ENCODE measurements at places on chromosomes 12 and 14. TPM values are rescaled to one million over a fixed set of nuclear protein-coding genes. Genes with fewer than 3 reads are reported as not detected.

Gene TNFAIP2
- 39.6 TPM for total RNA-seq

- no peak for DNase-seq
These were observed 14.4 kb upstream of the SDR39U1 start for GRCh38 chr14:24456980-24457379.

GRCh38 chr12:116389990-116390389, 112.5 kb upstream of the MED13L start:
- DNase-seq: no peak

Gene IPO8
- 39.6 TPM for total RNA-seq

Gene SPIC
- total RNA-seq: not detected

GRCh38 chr12:124862768-124863415, 772 bp downstream of the SCARB1 start:
- no peak for DNase-seq

DNA sequence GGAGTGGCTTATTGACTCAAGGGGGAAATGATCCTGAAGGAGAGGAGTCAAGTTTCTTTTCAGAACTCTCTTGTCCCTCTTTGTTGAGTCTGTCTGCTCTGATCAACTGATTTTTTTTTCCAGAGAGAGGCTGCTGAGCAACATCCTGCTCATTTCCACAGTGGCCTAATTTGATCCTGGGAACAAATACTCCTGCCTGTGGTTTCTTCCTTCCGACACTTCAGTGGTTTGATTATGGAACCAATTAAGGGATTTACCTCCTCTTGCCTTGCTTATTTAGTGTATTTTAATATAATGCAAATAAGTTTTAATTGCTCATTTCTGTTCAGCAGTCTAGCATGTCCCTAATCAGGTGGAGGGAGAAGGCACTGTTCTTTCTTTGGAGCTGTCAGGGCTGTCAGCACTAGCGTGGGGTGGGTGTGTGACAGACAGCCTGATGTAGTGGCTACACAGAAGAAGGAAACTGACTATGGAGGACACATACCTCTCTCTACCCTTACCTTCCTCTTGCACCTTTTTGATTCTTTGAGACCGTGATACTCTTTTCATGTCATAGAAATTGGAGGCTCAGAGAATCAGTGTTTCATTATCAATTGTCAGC, 344.9 kb upstream of the STXBP6 start:
- DNase-seq: no peak

DNA sequence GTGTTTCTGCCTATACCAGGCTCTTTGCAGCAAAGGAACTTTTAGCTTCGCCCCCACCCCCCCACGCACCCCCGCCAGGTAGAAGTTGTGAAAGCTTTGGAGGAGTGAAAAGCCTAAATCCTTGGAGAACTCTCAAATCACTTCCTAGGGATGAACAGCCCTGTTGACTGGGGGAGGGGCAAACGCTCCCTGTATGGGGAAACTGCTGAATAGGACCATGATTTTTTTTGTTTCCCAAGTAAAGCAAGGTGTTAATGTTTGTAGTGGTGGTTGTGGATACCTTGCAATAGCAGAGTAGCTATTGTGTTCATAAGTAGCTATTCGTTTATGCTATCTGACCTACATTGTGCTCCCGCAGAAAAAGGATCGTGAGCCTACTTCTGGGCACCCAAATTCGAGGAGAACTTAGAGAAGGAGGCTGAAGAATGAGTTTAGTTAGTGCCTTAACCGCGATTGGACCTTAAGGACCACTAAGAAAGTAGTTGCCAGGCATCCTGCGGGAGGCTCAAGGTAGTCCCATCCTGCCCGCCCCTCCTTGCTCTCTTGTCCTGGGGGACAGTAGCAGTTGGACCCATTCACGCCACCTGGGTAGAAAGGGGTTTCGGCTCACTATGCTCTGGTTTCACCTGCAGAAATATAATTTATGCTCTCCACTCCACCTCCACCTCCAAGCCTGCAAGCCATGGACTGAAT, 901 bp upstream of the NFKBIA start:
- DNase-seq: peak; percentile 79

- DNase-seq: no peak
These were observed 81.6 kb downstream of the ITPK1 start for GRCh38 chr14:93033983-93034670.

GRCh38 chr12:47054659-47055058, 24.8 kb upstream of the PCED1B start:
- DNase-seq: no peak

GRCh38 chr12:127723251-127723650, 543.7 kb upstream of the TMEM132C start:
- no peak for DNase-seq

DNA sequence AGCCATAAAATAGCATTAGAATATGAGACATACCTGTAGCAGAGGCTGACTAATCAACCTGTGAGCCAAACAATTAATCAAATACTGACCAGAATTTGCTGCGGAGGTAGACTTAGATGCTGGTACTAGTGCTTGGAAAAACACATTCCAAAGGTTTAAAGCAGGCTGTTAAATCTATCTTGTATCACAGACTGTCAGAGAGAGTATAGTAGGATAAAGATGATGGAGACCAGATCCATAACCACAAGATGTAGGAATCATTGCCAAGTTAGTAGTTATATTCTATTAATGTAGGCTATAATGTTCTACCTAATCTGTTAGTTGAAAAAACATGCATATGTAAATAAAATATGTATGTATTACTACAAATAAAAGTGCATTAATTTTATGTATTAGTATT, 726.2 kb downstream of the SLC6A15 start:
- DNase-seq: no peak

DNA sequence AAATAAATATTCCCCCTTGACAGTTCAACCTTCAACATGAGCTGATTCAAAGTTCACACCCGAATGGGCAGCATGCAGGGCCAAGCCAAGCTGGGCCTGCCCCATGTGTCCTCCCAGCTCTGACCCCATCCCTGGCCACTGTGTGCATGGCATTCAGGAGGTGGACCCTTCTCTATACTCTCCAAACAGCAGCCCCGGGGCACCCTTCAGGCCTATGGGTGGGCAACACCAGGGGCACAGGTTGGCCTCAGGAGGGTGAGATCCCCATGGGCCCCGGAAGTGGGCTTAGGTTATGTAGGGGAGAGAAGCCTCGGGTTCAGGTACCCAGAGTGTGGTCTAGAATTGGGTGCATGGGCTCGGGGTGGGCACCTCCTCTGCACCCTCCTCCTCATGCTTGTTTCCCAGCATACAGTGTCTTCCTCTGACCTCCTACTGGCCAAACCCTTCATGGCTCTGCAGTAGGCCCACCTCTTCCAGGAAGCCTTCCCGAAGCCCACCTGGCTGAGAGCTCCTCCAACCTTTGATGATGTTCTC, 31.5 kb upstream of the BCL7A start:
- no peak for DNase-seq

DNA sequence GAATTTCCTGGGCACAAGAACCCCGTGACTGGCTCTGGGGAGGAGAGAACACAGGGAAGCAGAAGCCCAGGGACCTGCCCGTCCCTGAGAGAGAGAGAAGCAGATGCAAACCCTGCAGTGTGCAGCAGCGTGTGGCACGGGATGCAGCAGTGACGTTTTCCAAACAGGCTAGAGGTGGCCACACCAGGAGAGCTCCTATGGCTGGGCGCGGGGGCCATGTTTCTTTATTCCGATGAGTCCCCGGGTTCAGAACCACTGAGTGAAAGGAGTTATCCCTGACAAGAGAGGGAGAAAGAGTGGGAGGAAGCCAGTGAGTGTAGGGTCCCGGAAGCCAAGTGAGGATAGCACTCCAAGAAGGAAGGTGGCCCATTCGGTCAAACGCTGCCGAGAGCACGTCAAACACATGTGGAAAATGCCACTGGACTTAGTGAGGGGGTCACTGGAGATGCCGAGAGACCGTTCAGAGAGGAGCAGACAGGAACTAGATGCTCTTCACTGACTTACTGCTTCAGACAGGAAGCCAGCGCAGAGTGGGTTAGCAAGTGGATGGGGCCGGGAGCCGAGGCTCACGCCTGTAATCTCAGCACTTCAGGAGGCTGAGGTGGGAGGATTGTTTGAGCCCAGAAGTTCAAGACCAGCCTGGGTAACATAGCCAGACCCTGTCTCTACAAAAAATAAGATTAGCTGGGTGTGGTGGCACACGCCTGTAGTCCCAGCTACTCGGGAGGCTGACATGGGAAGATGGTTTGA, 123.0 kb downstream of the BCL11B start:
- DNase-seq: peak; percentile 8

GRCh38 chr14:72418806-72419205, 475.1 kb downstream of the DPF3 start:
- DNase-seq: no peak

GRCh38 chr12:43444940-43445564, 107.0 kb downstream of the ADAMTS20 start:
- DNase-seq: no peak

GRCh38 chr12:23899434-23899833, 50.0 kb downstream of the SOX5 start:
- no peak for DNase-seq

DNA sequence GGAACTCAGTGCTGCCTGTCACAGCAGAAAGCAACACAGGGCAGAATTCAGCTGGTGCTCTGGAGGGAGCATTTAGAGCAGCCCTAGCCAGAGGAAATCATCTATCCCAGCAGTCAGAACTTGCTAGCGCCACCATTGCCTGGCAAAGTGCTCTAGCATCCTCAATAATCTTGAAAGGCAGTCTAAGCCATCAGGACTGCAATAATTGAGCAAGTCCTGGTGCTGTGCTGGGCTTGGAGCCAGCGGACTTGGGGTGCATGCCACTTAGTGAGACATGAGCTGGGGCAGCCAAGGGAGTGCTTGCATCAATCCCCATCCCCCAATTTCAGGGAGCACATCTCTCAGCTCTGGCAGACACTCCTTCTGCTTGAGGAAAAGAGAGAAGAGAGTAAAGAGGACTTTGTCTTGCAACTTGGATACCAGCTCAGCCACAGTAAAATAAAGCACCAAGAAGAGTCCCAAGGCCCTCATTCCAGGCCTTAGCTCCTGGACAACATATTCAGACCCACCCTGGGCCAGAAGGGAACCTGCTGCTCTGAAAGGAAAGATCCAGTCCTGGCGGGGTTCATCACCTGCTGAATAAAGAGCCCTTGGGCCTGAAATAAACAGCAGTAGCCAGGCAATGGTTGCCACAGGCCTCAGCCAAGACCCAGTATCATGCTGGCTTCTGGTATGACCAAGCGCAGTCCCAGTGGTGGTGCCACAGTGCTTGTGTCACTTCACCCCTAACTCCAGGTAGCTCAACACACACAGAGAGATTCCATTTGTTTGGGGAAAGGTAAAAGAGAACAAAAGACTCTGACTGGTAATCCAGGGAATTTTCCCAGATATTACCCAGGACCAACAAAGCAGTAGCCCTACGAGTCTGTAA, 44.5 kb upstream of the ZDHHC17 start:
- DNase-seq: no peak

Gene AKAP3
- total RNA-seq: 1.6 TPM

GRCh38 chr12:106132175-106133135, 6.3 kb downstream of the NUAK1 start:
- DNase-seq: no peak

GRCh38 chr12:1213205-1213604, 222.2 kb downstream of the ERC1 start:
- DNase-seq: no peak

GRCh38 chr12:99024870-99025269, 379.8 kb downstream of the APAF1 start:
- DNase-seq: no peak

- no peak for DNase-seq
These were observed 155.3 kb downstream of the ADAMTS20 start for GRCh38 chr12:43396671-43397070.

Gene CLEC6A
- total RNA-seq: not detected

Gene OASL
- total RNA-seq: not detected

GRCh38 chr12:109680264-109681005, 33.2 kb upstream of the FAM222A start:
- no peak for DNase-seq

DNA sequence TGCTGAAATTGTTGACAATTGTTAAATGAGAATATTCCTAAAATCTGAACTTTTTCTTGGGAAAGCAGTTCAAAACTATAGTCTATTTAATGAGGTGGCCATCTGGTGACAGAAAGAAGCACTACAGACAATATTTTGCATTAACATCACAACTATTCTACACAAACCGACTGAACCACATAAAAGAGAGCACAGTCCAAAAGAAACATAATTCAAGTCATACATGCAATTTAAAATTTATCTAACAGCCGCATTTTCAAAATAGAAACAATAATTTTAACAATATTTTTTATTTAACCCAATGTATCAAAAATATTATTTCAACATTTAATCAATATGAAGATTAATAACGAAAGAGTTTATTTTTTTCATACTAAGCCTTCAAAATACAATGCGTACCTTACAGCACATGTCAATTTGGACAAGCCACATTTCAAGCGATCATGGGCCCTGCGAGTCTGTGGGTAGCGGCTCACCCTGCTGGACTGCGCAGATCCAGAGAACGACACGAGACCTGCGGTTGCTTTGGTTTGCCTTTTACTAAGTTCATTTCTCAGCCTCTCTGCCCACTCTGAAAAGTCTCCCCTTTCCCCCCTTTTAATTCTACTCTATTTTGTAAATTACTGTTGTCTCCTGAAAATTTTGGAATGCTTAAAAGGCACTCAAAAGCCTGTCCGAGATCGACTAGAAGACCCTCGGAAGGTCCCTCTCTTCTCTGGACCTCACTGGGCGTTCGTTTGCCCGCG, 947 bp upstream of the LRRC9 start:
- DNase-seq: no peak

Gene PRH2
- total RNA-seq: not detected

GRCh38 chr12:127595506-127595905, 671.5 kb upstream of the TMEM132C start:
- no peak for DNase-seq

GRCh38 chr14:101118233-101118632, 214.7 kb upstream of the RTL1 start:
- peak; percentile 37 for DNase-seq

- DNase-seq: no peak
These were observed 127.6 kb downstream of the FSCB start for GRCh38 chr14:44379292-44379977.

DNA sequence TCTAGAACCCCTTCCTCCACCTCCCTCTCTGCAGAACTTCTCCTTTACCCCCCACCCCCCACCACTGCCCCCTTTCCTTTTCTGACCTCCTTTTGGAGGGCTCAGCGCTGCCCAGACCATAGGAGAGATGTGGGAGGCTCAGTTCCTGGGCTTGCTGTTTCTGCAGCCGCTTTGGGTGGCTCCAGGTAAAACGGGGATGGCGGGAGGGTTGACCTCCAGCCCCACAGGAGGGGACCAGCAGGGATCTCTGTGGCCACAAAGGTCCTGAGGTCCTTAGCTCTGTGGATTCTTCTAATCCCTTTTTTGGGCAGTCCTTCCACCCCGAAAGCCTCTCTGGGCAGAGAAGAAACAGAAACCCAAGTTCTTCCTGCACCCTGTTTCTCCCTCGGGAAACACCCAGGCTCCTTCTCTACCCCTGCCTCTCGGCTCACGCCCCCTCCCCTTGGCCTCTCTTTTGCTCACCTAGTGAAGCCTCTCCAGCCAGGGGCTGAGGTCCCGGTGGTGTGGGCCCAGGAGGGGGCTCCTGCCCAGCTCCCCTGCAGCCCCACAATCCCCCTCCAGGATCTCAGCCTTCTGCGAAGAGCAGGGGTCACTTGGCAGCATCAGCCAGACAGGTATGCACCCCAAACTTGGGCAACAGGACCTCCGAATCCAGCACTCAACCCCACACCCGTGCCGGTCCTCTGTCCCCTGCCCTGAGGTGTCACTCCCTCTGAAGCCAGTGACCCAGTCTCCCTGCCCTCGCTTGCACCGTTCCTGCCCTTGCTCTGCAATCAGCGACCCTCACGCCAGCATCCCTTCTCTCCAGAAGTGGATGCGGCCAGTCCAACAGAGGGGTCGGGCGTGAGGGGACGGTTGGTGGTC, 638 bp downstream of the LAG3 start:
- no peak for DNase-seq

GRCh38 chr12:132743831-132744230, 17.8 kb downstream of the ANKLE2 start:
- no peak for DNase-seq

Measured in sigmoid colon (tissue), 7 donors.